ENCODE measurements at places on chromosomes 2 and 18.

GRCh38 chr2:30871980-30872789 lies 64.9 kb upstream of the CAPN13 start:
- peak; percentile 18 for DNase-seq

- DNase-seq: no peak
These were observed 21.0 kb downstream of the MYO1B start for GRCh38 chr2:191266201-191266600.

GRCh38 chr2:86065512-86065911 lies 40.2 kb downstream of the POLR1A start:
- no peak for DNase-seq

- DNase-seq: no peak
These were observed 90.1 kb downstream of the NFATC1 start for GRCh38 chr18:79485788-79486355.

DNA sequence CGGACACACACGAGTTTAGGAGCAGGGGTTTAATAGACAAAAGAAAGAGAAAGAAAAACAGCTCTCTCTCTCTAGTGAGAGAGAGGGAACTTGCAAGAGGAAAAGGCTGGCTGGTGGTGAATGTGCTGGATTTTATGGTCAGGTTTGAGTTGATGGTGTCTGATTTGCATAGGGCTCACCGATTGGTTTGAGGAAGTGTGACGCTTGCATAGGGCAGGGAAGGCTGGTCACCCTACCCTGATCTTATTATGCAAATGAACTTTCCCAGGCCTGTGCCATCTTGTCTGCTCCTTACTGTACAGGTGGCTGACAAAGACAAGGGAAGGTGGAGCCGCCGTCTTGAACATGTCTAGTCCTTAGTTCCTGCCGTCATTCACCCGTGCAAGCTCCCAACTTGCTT lies 408.9 kb downstream of the RIT2 start:
- DNase-seq: peak; percentile 32

- DNase-seq: no peak
These were observed 309.3 kb upstream of the PIK3C3 start for GRCh38 chr18:41645589-41646360.
